ENCODE measurements at places on chromosomes 1 and 21.

DNA sequence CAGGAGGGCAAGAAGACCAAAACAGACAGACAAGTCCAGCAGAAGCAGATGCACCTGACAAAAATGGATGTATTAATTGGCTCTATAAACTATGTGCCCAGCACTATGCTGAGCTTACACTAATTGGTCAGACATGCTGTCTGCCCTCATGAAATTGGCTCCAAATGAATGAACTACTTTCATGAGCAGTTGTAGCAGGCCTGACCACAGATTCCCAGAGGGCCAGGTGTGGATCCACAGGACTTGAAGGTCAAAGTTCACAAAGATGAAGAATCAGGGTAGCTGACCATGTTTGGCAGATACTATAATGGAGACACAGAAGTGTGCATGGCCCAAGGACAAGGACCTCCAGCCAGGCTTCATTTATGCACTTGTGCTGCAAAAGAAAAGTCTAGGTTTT lies 14.5 kb downstream of the SLAMF7 start:
- no peak for DNase-seq

DNA sequence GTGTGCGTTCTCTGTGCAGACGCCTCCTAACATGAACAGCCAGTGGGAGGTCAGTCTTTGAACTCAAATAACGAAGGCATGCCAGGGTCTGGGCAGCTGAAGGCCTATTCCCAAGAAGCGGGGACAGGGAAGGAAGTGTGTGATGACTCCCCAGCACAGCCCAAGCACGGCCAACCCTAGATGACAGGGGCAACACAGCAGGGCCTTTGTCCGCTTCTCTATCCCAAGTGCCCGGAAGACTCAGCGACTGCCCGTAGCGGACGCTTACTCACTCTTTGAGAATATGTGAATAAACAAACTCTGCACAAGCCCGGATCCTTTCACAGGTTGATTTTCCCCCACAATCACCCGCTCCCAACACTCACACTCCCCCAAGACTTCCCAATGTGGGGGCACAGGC lies 11.2 kb downstream of the C1orf198 start:
- DNase-seq: no peak

- DNase-seq: no peak
Measured at GRCh38 chr21:17066006-17066405, 446.8 kb upstream of the CXADR start.

DNA sequence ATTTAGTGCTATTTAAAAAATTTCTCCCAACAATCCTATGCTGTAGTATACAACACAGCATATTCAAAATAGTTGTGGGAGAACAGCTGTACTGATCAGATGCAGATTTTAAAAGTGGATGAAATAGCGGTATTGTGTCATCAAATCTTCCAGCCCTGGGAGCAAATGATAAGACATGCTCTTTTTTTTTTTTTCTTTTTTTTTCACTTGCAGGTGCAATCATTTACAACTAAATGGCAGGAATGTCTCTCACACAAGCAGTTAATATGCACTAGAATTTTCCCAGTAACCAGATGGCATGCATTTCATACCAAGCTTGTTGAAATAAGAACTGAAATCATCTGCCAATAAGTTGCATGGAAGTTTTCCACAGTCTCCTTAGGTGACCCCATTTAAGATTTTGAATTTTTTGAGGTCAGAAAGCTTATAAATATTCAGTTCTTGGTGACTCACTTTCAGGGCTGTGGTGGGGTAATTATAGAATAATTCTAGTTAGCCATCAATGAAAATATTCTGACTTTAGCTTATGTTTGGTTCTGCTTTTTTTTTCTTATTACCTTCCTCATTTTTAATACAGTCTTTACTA lies 623.9 kb upstream of the NR5A2 start:
- DNase-seq: no peak

GRCh38 chr1:56469640-56470371 lies 109.6 kb downstream of the PLPP3 start:
- no peak for DNase-seq

DNA sequence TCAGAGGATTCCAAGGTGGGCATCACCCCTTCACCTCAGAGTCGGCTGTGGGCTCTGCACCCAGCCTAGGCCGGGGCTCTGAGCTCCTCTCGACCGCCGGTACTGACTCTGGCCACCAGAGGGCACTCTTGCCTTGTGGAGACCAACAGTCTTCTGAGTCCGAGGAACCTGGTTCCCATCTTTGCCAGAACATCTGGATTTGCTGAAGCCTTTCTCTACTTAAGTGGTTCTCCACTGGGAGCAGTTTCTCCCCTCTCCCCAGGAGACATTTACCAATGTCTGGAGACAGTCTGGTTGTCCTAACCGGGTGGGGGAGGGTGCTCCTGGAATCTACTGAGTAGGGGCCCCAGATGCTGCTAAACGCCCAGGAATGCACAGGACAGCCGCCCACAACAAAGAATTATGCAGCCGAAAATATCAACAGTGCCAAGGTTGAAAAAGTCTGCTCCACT lies 9.4 kb downstream of the ETV3L start:
- DNase-seq: peak; percentile 95

GRCh38 chr1:167542109-167543032 lies 11.2 kb downstream of the CREG1 start:
- no peak for DNase-seq

GRCh38 chr1:25111706-25112105 lies 120.6 kb downstream of the SYF2 start:
- no peak for DNase-seq

- no peak for DNase-seq
Measured at GRCh38 chr1:65224681-65225091, 76.7 kb downstream of the AK4 start.

DNA sequence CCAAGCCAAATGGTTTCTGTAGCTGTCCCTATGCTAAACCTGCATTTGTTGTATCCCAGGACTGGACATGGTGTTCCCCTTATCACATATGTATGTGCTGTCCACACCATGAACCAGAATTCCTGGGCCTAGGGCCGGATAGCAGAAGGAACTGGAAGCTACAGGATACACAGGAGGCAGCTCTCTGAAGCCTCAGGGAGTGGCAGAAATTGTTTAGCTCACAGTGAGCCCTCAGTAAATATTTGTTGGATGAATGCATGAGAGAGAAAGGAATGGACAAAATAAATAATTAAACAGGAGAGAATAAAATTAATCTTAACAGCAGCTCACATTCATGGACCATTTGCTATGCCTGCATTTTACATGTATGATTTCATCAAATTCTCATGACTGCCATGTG lies 2.1 kb downstream of the NIPAL3 start:
- no peak for DNase-seq

DNA sequence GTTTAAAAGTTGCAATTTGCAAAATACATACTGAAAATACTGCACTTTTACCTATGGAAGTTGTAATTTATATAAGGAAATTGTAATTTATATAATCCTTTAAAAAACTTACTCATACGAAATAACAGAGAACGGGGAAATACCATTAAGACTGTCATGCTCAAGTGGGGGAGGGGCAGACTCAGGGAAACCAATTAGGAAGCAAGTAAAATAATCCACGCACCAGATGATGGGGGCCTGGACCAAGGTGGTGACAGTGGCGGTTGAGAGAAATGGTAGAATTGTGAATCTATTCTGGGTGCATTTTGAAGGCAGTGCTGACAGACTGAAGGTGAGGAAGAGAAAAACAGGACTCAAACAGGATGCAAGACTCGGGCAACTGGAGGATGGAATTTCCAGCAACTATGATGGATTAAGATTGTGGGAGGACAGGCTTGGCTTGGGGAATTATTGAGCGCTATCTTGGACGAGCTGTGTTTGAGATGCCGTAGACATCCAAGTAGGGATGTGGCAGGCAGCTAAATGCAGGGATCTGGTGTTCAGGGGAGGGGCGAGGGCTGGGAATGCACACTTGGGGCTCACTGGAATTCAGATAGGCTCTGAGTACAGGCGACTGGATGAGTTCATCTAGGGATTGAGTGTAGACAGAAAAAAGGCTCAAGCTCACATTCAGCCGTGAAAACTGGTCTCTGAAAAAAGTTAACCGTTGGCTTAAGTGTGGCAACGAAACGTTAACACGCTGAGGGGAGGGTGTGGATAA lies 977 bp downstream of the LCA5L start:
- no peak for DNase-seq

GRCh38 chr1:235503403-235504121 lies 690 bp downstream of the B3GALNT2 start:
- peak; percentile 72 for DNase-seq

GRCh38 chr21:39120876-39121599 lies 62.2 kb downstream of the PSMG1 start:
- no peak for DNase-seq

GRCh38 chr21:25977068-25977611 lies 193.4 kb downstream of the APP start:
- DNase-seq: no peak

GRCh38 chr1:246733704-246734103 lies 9.5 kb downstream of the SCCPDH start:
- DNase-seq: no peak

GRCh38 chr1:244335456-244335855 lies 116.3 kb downstream of the ADSS2 start:
- DNase-seq: no peak

DNA sequence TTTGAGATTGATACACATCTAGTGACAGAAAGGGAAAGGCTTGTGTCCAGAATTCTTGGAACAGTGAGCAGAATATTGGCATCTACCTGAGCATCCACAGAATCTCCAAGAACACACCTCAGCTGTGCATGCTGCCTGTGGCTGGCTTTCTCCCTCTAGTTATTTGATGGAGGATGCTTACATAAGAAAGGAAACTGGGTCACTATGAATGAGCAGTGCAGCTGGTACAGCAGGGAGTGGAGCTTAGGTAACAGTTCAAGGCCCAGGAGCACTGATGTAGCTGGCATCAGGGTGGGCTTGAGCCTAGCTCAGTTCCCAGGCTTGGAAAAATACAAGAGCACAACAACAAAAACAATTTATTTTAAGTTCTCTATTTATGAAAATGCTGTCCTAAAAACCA lies 26.3 kb downstream of the RGS8 start:
- DNase-seq: no peak

- DNase-seq: no peak
Measured at GRCh38 chr1:116290085-116290705, 82.8 kb upstream of the ATP1A1 start.

DNA sequence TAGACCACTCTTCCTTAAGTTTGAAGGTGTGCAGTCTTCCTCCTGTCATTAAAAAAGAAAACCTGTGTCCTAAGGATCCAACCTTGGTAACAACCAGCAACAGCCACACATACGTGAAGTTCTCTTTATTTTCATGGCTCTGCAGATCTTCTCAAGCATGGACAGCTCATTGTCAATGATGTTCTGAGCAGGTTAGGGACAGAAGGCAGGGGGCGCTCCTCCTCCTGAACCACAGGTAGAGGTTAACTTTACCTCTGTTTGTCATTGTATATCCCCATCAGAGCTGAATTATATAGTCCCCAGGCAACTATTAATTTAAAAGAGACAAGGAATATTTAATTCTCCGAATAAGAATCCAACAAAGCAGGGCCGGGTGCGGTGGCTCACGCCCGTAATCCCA lies 52.5 kb upstream of the CR2 start:
- DNase-seq: no peak

- DNase-seq: no peak
Measured at GRCh38 chr1:219833214-219833815, 95.0 kb downstream of the SLC30A10 start.

- no peak for DNase-seq
Measured at GRCh38 chr1:38203441-38203840, 156.8 kb upstream of the POU3F1 start.

DNA sequence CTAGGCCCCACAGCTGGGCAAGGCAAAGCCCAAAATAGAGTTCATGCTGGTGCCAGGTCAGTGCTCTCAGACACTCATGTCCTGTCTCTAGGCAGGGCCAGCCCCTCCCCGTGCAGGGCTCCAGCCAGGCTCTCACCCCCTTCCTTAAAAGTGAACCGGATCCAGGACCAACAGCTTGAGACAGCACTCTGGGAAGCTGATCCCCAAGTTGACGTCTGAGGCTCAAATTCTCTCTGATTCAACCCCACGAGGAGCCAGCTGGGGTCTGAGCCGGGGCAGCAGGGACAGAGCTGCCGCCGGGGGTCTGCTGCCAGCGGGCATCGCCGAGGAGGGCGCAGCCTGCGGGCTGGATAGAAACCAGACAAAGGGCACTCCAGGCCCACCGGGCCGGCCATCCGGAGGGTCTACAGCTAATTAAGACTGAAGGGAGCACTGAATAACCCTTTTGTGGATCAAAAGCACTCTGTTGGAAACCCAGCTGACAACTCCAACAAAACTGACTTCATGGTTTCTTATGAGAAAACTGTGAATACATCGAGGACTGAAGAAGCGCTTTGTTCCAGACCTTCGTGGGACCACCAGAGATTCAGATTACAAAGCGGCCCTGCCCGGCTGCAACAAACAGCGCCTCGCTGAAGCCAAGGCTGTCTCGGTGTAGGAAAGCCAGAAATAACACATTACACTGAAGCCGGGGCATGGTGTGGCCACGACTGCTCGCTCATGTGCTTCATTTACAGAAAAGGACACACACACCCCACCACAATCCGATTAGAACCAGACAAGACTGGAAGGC lies 95.8 kb downstream of the PSMG1 start:
- peak; percentile 47 for DNase-seq

DNA sequence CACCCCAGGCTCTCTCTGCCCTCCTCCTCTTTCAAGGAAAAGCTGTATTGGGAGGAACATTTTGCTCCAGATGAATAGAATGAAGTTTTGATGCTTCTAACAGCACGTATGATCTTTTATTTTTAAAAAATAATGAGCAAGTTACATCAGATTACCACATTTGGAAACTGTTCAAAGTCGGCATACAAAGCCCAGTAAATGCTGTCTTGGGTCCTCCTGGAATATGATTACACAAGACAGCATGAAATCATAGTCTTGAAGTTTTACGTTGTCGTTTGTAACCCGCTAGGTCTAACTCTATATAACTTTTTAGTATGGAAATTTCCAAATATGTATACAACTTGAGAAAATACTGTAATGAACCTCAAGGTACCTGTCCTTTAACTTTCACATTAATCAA lies 385.6 kb downstream of the HLX start:
- no peak for DNase-seq

DNA sequence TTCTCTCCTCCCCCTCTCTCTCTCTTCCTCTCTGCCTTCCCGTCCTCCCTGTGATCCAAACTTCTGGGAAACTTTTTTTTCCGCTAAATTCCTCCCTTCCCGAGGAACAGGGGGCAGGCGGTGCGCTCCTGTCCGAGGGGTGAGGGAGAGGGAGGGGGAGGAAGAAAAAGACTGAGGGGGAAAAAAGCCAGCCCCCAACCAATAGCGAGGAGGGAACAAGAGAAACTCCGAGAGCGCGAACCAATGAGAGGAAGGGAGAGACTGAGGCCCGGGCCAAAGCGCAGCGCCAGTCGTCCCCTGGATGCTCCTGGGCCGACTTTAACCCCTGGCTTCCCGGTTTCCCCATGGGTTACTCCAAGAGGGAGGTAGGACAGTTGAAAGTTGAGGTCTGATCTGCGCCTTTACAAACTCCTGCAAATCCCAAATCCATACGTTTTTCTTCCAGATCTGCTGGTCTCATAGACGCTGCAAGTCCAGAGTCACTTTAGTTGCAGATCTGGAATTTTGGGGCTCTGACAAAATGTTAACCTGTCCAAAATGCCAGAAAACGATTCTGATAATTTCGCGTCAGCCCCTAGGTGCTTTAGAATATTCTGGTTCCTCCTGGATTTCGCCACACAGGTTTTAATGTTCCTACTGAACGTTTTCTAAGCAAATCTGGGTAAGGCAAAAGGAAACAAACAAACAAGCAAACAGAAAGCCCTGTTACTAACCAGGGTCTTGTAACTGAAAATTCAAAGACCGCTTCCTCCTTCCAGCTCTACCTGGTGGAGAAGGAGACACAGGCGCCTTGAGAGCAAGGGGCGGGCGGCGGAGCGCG lies at the start of gene TBX15:
Gene TBX15 (minus strand): TSS at position 158 of the 820 bp plus-strand sequence. CDS start 548 bp downstream, outside the sequence.
- DNase-seq: no peak
